T-helper 2 cell treated with Interferon-gamma antibody and Interleukin-4, amounts not matched to agents 5 μg/mL and 100 μg/mL, for 36 hours (primary cell): ENCODE measurements at places on chromosomes 1 and 21.

- no peak for DNase-seq
Observed at GRCh38 chr1:200143347-200143746, 115.8 kb downstream of the NR5A2 start.

DNA sequence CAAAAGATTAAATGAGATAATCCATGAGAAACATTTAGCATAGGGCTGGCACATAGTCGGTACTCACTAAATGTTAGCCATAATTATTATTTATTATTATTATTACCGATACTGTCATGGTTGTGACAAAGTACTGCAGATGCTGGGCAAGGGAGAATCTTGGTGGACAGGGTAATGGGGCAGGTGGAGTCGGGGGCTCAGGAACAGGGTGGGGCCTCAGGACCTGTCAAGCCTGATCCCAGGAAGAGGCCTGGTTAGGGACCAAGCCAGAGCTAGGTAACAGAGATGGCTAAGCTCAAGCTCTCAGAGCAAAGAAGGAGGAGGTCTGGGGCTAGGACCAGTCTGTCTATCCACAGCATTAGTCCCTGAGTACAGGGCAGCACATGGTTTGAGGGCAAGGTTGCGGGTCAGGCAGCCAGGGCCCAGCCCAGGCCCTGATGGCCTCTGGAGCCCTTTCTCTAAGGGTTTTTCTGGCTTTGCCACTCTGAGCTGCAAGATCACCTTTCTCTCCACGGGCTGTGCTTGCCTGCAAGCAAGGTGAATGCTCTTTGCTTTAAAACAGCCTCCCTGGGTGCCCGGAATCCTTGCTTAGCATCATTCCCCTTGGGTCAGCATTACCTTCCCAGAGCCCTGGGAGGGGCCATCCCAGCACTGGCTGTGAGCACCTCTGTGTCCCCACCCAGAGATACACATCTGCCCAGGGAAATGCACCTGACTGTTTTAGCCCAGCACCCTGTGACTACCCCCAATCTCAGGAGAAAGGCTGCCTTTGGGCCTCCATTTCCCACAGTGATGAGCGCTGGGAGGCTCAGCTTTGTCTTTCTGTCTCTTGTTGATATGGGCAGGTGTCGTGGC, 572.0 kb downstream of the PTPRU start:
- no peak for DNase-seq

GRCh38 chr1:8412183-8412831, 94.4 kb downstream of the SLC45A1 start:
- DNase-seq = no peak

- no peak for DNase-seq
Observed at GRCh38 chr1:38088366-38088765, 41.8 kb upstream of the POU3F1 start.

- no peak for DNase-seq
Observed at GRCh38 chr1:99590578-99591209, 55.2 kb upstream of the PALMD start.
